ENCODE measurements at places on chromosomes 5 and 9.

DNA sequence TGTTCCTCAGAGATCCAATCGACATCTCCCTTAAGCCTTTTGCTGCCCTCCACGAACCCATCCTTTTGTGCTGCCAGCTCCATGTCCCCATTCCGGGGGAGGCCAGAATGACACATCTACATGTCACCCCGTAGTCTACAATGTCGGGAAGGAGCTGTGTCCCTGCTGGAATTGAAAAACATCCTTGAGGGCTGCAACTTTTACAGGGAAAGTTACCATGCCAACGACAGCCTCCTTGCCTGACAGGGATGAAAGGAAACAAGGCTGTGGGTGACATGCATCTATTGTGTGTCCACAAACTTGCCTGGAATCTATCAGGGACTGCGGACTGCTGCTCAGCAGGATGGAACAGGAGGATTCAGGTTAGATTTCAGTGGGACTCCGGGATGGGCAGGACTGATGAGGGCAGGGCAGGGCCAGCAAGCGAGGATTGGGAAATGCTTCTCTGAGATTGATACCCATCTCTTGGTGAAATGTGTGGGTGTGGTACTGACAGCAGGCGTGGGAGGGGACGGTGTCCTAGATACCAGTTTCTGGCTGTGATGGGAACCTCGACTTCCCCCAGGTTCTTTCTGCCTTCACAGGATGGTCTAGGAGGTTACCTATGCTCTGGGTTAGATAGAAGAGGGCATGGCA is 25.5 kb downstream of the EGR1 start:
- no peak for DNase-seq

DNA sequence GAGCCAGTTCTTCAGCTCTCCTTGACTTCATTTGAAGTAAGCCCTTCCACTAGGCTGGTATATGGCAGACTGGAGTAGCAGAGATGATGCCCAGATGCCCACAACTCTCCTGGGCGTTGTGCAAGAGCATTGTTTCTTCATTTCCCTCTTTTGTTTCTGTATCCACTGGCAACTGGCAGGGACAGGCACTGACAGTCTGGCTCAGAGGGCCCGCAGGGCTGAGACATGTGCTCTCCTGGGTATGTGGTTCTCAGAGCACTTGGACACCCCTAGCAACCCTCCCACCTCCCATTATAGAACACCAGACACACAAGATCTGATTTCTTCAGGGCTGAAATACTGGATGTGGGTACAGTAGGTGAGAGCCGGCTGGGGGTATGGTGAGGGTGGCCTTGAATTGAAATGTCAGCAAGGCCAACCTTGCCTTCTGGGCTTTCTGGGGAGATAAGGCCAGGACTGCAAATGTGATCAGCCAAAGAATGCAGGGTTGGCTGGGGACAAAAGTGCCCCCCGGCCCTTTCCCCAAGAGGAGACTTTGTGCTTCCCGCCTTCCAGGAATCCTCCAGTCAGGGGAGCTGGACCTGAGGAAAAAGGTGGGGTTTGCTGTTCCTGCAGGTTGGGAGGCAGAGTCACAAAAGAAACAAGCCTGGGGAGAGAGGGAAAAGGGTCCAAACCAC is 28.6 kb upstream of the CTNNA1 start:
- DNase-seq, result no peak

GRCh38 chr5:75140277-75140676 is 87.9 kb upstream of the GCNT4 start:
- no peak for DNase-seq

GRCh38 chr9:92432972-92433548 is 8.8 kb upstream of the OMD start:
- DNase-seq, result no peak

GRCh38 chr5:173714551-173715428 is 98.3 kb upstream of the BOD1 start:
- DNase-seq, result no peak

GRCh38 chr5:129406440-129406839 is 53.7 kb upstream of the ADAMTS19 start:
- DNase-seq, result no peak

- no peak for DNase-seq
Observed at GRCh38 chr5:140145818-140146522, 20.2 kb downstream of the IGIP start.

DNA sequence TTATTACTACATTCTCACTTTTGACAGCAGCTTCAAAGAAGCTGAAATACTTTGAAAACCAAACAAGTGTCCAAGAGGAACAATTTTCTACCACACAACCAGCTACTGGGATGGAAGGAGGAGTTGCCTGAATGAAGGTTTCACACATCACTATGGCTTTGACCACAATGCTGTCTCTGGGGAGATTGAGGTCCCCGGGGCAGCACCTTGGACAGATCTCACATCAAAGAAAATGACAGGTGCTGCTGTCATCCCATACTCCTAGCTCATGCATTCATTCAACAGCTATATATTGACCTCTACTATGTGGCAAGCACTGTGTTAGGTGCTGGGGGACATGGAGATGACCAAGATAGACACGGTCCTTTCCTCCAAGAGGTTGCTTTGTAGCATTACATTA is 233.2 kb upstream of the RASEF start:
- DNase-seq, result no peak

GRCh38 chr9:73118898-73119554 is 32.6 kb upstream of the ANXA1 start:
- no peak for DNase-seq

GRCh38 chr5:171660434-171660833 is 125.2 kb upstream of the SMIM23 start:
- DNase-seq, result no peak

DNA sequence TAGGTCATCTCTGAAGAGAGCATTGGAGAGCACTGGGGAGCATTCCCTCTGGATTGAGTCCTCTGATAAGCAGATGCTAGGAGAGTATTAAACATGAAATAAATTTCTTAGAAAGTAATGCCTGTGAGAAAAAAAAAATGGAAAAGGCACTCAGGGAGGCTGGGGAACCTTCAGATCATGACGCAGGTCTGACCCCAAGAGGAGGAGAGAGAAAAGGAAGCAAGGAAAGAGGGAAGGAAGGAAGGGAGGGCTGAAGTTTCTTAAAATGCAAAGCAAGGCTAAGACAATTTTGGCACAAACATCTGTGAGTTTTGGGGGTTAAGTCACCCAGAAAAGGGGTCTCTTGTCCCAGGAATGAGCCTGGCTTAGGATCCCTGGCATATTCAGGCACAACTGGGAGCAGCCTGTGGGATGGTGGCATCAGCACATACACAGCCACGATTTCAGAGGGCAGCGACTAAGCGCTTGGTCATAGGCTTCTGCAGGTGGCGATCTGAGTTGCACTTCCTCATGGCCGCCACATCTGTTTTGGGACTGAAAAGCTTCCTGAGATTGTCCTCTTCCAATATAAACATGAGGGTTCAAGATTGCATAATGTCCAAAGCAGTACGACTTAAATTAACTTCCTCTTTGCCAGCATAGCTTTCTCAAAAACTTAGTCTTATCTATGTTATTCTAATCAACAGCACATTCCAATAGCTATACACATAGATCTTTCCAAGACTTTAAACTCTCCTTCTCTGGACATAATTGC is 692.7 kb downstream of the DNAH5 start:
- no peak for DNase-seq

GRCh38 chr5:158747816-158748432 is 351.8 kb downstream of the EBF1 start:
- no peak for DNase-seq

DNA sequence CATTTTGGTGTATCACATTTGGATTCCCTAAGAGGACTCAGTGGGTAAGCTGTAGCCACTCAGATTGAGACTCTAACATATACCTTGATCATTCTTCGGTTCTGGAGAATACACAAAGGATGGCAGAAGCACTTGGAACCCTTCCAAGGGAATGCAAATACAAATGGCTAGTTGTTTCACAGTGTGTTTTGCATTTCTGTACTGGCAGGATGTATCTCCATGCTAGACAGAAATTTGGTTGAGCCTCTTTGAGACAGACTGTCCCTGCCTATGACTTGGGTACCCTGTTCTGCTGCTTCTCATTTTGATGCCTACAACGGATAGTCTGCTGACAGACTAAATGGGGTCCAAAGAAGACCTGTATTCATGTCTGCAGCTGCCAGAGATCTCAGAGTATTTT is 273.5 kb downstream of the TMEM38B start:
- DNase-seq, result no peak

DNA sequence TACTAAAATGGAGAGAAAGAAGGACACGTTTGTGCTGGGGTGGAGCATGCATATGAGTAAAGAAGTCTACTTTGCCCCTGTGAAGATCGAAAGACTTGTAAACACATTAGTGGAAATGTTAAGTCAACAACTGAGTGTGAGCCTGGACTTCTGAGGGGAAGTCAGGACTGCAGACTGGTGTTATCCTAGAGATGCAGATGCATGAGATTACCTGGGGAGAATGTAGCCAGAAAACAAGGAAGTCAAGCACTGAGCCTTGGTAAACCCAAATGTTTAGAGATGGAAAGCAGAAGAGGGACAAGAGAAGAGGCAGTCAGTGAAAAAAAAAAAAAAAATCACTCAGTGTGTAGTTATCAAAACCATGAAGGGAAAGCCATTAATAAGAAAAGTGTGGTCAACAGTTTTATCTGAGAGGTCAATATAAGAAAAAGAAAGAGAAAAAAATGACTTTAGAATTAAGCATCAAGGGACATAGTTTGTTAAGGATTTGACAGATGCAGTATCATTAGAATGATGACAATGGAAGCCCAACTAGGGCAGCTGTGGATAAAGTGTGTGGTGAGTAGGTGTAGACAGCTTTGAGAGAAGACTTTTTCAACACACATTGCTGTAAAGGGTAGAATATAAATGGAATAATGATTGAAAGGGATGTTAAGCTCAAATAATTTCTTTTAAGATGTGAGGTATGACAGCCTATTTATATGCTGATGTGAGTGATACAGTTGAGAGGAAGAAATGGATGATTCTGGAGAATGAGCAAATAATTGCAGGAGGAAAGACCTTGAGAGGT is 22.2 kb downstream of the JAKMIP2 start:
- DNase-seq, result no peak

- no peak for DNase-seq
Observed at GRCh38 chr5:159096924-159097783, 2.6 kb downstream of the EBF1 start.

GRCh38 chr9:70859694-70860093 is 261.7 kb downstream of the TRPM3 start:
- DNase-seq, result no peak

- no peak for DNase-seq
Observed at GRCh38 chr5:67146574-67146973, 50.0 kb downstream of the CD180 start.

GRCh38 chr5:30581198-30581935 is 612.1 kb upstream of the CDH6 start:
- no peak for DNase-seq

- no peak for DNase-seq
Observed at GRCh38 chr9:68480807-68481206, 59.9 kb downstream of the TMEM252 start.

DNA sequence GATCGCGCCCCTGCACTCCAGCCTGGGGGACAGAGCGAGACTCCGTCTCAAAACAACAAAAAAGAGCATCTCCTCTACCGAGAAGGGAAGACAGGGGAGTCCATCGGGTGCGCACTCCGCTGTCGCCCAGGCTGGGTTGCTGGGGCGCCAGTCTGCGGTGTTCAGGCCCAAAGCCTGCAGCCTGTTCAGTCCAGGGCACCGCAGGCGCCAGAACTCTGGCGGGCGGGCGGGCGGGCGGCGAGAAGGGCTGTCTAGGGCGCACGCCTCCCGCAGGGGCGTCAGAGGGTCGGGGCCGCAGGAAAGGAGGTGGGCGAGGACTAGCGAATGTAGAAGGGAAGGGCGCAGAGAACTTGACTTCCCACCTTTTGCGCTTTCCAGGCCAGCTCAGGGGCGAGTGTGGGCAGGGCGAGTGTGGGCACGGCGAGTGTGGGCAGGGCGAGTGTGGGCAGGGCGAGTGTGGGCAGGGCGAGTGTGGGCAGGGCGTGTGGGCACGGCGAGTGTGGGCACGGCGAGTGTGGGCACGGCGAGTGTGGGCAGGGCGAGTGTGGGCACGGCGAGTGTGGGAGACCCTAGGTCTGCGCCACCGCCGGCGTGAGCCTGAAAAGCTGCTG is 10.5 kb downstream of the PROP1 start:
- no peak for DNase-seq

- no peak for DNase-seq
Observed at GRCh38 chr9:122325124-122325523, 45.7 kb upstream of the PTGS1 start.

GRCh38 chr9:89619019-89619418 is 14.2 kb downstream of the GADD45G start:
- DNase-seq, result no peak

- no peak for DNase-seq
Observed at GRCh38 chr5:41346609-41347008, 133.3 kb upstream of the C6 start.

- no peak for DNase-seq
Observed at GRCh38 chr5:92758552-92758951, 822.5 kb downstream of the NR2F1-AS1 start.

DNA sequence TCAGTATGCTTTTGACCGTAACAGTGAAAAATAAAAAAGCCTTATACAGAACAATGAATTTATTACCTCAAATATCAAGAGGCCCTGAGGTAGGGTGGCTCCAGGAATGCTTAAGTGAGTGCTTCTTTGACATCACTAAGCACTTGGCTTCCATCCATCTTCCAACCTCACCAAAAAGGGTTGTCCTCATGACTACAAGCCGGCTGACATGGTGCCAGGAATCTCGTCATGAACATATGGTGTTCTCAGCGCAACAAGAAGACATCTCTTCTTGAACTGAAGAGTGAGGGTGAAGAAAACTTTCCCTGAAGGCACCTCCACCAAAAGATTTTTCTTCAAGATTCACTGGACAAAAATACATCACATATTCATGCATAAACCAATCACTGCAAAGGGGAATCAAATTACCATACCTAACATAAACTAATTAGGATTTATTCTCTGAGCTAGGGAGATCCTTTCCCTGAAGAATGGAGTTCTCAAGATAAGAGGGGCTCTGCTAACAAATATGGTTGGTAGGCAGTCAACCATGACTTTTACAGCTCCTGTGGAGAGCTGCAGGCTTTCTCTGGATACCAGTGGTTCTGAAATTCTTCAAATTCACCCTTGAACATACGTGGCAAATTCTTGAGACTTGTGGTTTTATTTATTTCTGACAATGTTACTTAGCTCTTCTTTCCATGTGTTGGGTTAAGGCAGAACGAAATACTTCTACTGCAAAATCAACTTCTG is 49.5 kb downstream of the AGXT2 start:
- DNase-seq, result no peak

DNA sequence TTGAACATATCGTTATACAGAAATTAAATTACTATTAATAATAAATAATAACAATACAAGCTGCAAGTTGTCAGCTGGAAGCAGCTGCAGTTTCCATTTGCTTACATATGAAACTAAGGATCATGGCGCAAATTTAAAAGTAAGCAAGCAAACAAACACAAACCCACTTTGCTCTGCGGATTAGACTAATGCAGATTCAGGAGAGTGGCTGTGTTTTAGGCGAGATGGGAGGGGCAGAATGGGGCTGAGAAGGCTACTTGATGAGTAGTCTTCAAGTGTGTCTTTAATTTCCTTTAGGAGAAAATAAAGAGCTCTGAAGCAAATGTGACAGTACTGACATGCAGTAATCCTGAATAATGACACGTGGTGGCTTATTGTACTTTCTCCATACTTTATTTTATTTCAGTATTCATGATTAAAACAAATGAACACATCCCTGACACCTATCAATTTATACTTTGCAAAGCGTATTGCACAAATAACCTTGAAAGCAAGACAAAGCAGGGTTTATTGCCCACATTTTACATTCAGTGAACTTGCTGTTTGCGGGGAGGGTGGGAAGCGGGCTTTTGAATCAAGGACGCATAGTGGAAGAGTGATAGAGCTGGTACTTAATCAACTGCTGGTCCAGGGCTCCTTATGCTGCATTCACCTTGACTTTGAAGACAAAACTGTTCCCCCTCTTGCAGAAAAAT is 221.4 kb upstream of the TRIM32 start:
- DNase-seq, result no peak
